Renal cortex interstitium (tissue), 15 donors: ENCODE measurements at places on chromosomes 3 and 15. TPM values are rescaled to one million over a fixed set of nuclear protein-coding genes. Genes with fewer than 3 reads are reported as not detected.

- DNase-seq: no peak
These were observed 27.6 kb downstream of the HDAC11 start for GRCh38 chr3:13507570-13508339.

DNA sequence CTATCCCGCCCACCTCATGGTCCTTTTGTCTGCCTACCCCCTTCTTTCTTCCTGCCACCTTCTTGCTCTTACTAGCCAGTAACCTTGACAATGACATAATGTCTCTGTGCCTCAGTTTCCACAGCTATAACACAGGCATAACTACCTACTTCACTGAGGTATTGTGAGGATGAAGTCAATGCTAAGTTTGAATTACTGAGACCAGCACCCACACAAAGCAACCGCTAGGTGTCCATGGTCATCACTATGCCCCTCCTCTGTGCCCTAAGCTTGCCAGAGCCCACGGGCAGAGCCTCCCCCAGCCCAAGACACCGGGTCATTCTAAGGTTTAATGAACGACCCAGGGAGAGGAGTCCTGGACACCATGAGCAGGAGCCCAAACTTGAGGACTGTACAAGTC, 101.6 kb downstream of the OXNAD1 start:
- DNase-seq: no peak

Gene LARP6
- polyA plus RNA-seq: 16.0 TPM

- DNase-seq: no peak
These were observed 38.1 kb upstream of the TMC3 start for GRCh38 chr15:81411969-81412633.

DNA sequence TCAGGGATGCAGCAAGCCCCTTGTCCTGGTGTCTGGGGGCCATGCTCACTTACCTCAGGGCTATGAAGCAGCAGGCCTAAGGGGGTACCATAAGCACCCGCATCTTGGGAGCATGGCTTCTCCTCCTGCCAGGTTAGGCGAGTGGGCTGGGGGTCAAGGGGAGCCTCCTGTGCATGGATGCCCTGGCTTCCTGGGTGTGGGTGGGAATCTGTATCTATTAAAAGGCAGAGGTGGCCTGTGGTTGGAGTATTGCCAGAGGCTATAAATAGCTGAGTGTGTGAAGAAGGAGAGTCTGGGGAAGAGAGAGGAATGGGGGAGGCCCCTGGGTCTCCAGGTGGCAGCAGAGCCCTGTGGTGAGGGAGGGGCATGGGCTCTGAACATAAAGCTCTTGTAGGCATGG, 19.5 kb downstream of the ACVR2B start:
- no peak for DNase-seq

DNA sequence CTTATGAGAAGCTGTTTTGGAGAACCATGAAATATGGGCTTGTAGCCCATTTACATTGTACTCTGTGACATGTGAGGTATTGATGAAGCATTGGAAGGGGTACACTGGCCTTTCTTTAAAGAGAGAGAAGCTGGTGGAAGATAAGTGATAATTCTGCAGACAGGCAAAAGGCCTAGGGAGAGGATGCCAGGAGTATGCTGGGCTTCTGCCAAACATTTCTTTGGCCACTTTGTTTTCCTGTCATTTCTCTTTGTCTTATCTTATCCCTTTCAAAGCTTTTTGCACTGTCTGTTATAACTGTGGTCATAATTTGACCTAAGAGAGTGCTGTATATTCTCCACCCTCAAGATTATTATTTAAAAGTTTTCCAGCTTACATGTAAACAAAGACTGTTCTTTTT, 109.6 kb upstream of the SEMA6D start:
- DNase-seq: no peak

DNA sequence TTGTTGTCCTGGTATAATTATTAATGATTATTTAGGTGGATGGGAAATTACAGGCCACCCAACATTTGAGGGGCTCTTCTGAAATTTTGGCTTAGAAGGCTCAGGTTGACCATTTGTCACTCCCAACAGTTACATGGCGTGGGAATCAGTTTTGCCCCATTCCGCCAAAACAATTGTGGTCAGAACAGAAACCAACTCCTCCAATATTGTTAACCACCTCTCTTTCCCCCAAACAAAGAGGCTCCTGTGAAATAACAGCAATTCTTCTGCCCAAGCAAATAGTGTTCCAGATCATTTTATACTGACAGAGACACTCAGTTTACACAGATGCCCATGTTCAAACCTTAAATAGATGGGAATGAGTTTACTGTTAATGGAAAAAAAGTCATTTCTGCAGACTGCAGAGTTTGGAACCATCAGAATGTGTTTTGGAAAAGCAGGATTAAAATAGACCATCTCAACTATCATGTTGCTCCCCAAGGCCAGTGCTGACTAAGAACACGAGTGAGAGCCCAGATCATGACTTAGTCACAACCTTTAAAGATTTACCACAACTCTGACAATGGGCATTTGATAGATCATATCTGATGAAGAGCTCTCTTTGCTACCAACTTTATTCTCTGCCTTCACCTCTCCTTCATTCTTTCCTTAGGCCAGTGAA, 102.1 kb downstream of the DUT start:
- DNase-seq: no peak

DNA sequence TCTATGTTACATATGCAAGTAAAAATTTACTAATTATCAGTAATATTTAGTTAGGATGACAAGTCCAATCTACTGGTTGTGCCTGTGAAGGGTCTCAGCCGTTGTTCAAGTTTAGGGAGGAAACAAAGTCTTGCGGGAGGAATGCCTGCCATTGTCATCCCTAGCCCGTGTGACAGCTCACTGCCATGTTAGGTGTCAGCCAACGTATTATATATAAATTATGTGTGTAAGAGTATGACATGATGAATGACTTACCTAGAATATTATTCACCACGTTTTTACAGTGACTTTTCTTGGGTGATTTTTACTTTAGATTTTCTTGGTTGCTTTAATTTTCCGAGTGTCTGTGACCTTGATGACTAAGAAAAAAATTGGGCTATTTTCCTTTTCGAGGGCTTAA, 614.4 kb upstream of the MDFIC2 start:
- DNase-seq: no peak

Gene PRRT3
- 4.8 TPM for polyA plus RNA-seq

DNA sequence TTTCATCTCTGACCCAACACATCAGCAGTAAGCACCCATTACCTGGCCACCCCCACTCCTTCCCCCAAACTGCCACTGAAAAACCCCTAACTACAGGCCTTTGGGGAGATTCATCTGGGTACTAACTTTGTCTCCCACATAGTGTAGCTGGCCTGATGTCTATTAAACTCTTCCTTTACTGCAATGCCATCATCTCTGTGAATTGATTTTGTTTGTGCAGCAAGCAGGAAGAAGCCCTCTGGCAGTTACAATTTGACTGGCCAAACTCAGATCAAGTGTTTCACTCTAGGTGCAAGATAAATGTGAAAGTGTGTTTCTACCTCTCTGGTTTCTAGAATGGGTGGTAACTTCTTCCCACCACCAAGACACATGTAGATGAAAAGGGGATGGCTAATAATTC, 26.7 kb upstream of the OR5K4 start:
- DNase-seq: no peak

- DNase-seq: no peak
These were observed 61.2 kb upstream of the EPHB3 start for GRCh38 chr3:184500344-184500923.

- DNase-seq: no peak
These were observed 28.3 kb downstream of the ALS2CL start for GRCh38 chr3:46664971-46665762.

Gene RFTN1
- 35.6 TPM for polyA plus RNA-seq

GRCh38 chr15:80773122-80773551, 6.0 kb upstream of the CEMIP start:
- no peak for DNase-seq

Gene ALPK3
- 27.1 TPM for polyA plus RNA-seq

Gene ERICH6
- 1.8 TPM for polyA plus RNA-seq

Gene ANKUB1
- polyA plus RNA-seq: 0.17 TPM

DNA sequence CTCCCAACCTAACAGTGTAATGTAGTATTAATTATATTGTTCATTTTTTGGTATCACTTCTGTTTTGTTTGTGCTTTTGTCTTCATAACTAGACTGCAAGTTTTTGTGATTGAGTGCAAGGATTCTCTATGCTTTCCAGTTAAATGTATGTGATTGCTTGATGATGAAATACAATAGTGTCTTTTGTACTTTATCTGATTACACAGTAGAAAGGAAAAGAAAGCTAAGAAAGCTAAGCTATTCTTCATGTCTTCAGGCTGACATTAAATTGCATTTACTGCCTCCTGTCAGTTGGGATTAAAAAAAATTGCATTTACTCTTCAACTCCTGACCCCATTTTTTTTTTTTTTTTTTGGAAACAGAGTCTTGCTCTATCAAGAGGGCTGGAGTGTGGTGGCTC, 28.5 kb downstream of the RTF1 start:
- DNase-seq: no peak

DNA sequence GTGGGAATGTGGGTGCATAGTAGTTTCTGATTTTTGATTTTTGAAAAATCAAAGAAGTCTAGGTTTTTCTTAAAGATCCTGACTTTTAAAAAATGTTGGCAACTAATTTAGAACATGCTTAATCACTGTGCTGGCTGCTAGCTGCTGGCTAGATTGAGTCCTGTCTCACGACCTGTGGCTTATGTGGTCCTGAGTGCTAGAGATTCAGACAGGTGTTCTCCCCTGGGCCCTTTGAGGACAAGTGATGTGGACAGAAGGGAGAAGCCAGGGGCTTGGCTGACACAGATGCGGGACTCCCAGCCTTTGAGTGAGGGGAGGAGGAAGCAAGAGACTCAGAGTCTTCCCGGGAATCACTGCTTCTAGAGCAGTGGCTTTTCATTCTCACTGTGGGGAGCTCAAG, 47.5 kb downstream of the CORO2B start:
- no peak for DNase-seq

GRCh38 chr3:23749609-23750008, 56.1 kb upstream of the UBE2E1 start:
- no peak for DNase-seq

Gene CASR
- polyA plus RNA-seq: 30.5 TPM

- no peak for DNase-seq
These were observed 927 bp downstream of the CHDH start for GRCh38 chr3:53845103-53845880.

DNA sequence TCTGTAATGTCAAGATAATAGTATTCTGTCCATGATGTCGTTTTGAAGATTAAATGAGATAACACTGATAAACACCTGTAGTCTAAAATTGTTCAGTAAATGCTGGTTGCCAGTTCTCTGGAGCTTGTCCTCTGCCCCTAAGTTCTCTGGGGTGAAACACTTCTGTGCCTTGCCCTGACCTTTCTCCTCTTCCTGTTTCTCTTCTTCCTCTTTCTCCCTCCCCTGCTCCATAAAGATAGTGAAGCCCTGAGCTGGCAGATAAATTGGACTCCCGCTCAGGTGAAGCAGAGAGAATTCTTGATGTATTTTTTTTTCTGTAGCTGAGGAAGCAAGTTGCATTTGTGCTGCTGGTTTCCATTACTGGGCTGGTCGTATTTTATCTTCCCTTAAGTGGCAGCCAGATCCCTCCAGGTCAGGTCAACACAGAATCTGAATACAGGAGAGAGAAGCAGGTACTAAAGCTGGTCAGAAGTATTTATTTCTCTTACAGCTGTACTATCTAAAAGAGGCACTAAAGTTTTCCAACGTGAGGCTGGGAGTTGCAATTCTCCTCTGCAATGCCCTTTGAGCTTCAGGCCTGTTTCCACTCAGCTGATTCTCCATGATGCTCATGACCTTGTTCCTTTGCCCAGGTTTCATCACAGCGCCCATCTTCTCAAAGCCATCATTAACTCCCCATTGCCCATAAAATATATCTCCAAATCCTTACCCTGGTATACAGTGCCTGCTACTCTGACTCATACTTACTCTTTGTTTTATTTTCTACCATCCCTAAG, 319.3 kb upstream of the CFAP20DC start:
- no peak for DNase-seq

DNA sequence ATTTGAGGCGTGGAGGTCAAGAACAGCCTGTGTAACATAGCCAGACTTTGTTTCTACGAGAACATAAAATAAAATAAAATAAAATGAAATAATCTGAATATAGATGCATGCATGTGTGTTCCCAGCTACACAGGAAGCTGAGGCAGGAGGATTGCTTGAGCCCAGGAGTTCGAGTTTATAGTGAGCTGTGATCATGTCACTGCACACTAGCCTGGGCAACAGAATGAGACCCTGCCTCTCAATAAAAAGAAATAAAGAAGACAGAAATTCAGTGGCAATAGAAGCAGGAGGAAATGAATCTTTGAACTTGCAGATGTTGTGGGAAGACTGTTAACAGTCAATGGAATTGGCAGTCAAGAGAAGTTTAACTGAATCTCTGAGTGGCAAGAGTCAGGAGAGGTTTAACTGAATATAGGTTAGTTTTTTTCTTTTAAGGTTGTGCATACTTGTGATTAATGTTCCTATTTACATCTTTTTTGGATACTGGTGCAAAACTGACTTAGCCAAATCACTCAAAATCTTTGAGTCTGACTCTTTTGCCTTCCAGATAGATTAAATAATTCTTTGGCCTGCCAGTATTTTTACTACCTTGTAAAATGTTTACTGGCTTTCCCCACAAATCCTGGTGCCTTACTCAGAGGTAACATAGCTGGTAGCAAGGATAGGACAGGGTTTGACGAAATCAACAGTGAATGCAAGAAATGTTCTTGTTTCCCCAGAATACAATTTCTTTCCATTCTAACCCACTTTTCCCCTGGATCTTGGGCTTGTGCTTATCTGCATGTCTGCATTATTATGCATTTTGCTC, 361.4 kb downstream of the PDCD6IP start:
- DNase-seq: no peak

DNA sequence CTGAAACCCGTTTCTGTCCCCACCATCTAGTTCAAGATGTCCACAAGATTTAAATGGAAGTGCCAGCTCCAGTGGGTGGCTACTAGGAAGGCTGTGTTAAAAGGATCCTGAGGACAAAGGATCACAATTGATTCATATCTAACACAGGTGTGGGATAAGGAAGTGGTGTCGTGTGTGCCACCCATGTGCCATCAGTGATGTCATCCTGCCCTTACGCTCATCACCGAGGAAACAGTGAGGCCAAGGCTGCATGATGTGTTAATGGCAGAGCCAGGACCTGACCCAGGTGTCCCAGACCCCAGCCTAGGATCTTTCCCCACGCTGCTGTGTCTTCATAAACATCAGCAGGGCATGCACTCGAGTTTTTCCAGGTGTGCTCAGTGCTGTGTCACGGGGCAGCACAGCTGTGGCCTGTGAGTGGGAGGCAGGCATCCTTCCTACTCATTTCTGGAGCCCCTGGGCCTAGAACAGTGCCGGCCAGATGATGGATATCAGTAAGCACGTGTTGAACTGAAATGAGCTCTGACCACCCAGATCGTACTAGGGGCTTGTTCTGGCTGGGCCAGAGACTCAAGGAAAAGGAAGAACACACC, 10.6 kb upstream of the TGM5 start:
- no peak for DNase-seq

Gene CTXN2
- 0.09 TPM for polyA plus RNA-seq

GRCh38 chr15:72312605-72313447, 7.1 kb downstream of the CELF6 start:
- DNase-seq: no peak

Gene BCHE
- 7.3 TPM for polyA plus RNA-seq

- no peak for DNase-seq
These were observed 235.0 kb upstream of the KBTBD8 start for GRCh38 chr3:66762916-66763693.

Gene GOLGA6A
- polyA plus RNA-seq: 0.51 TPM

GRCh38 chr3:55514962-55515361, 27.9 kb upstream of the WNT5A start:
- DNase-seq: no peak

GRCh38 chr15:88091444-88092016, 165.0 kb downstream of the NTRK3 start:
- DNase-seq: no peak

Gene RAD51
- polyA plus RNA-seq: 17.3 TPM

Gene EXD1
- not detected for polyA plus RNA-seq
